MM.1S (cell line): ENCODE measurements at places on chromosomes 2 and 18.

- peak; percentile 25 for DNase-seq
Measured at GRCh38 chr18:71878226-71878625, 665.9 kb downstream of the CBLN2 start.

GRCh38 chr2:177123048-177123447, 89.5 kb upstream of the HNRNPA3 start:
- no peak for DNase-seq

DNA sequence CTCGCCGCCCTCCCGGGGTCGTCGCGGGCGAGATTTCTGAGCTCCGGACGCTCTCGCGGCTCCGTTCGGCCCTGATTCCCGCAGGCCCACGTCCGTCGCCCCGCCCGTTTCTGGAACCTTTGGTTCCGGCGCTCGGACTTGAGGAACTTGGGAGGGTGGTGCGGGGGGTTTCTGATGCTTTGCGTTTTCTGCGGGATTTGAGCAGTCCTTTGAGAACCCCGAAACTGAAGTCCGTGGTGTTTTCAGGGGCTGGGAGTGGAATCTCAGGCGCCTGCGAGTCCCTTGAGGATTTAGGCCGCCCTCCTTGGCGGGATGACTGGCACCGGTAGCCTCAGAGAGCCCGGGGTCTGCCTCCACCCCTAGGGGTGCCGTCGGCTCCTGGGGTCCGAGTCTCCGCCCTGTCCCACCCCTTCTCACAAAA, 336 bp downstream of the THNSL2 start:
- no peak for DNase-seq

GRCh38 chr2:170235860-170236679, 58.1 kb downstream of the MYO3B start:
- DNase-seq, result peak; percentile 61

- DNase-seq, result no peak
Measured at GRCh38 chr2:99850084-99850710, 292.2 kb downstream of the AFF3 start.
